ENCODE measurements at places on chromosomes 16 and 17.

GRCh38 chr16:73432850-73433730, 385.2 kb upstream of the ZFHX3 start:
- DNase-seq = no peak

GRCh38 chr17:28597606-28598383, 1.0 kb downstream of the SPAG5 start:
- no peak for DNase-seq

DNA sequence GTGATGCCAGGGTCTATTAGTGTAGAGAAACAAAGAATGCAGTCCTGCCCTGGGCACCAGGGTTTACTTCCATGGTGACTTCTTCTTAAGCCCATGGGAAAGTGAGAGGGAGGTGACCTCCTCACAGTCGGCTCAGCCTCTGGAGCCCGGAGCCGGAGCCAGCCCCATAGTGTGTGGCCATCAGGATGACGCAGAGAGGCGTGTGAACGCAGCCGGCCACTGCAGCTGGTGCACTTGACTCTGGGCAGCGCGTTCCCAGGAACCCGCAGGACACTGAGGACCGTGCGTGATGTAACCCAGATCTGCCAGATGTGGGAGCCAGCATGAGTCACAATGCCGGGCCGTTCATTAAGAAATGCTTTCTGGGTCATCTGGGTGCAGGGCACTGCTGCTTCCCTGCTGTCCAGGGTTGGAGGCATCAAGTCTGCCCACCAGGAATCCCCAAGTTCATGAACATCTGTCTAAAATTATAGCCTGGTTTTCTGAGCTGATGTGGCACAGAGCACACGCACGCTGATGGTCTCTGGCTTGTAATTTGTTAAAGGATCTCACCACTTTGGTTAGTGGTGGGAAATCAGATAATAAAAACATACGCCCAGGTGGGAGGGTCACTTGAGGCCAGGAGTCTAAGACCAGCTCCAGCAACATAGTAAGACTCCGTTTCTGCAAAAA, 114.1 kb downstream of the PITPNC1 start:
- DNase-seq = no peak

- DNase-seq = no peak
Observed at GRCh38 chr17:31388770-31389656, 2.5 kb upstream of the RAB11FIP4 start.

DNA sequence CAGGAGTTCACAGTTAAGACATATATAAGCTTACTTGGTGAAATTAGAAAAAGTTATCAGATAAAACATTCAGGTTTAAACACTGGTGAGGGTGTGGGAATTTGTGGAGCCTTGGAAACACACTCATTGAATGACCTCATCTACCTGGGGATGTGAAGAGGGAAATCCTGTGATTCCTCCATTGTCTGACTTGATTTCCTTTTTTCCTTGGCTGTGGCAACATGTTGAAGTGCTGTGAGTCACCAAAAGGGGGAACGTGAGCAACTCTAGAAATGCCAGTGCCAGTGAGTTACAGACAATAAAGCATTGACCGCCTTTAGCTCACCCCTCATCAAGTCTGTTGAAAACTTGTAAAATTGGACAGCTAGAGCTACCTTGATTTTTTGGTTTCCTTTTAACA, 1.8 kb downstream of the HMOX2 start:
- DNase-seq = no peak
